ENCODE measurements at places on chromosomes 1 and 21.
A peak's percentile ranks its signal among the peaks of the same experiment; 100 is the strongest.

- DNase-seq = no peak
Measured at GRCh38 chr1:68327414-68327813, 95.1 kb upstream of the WLS start.

DNA sequence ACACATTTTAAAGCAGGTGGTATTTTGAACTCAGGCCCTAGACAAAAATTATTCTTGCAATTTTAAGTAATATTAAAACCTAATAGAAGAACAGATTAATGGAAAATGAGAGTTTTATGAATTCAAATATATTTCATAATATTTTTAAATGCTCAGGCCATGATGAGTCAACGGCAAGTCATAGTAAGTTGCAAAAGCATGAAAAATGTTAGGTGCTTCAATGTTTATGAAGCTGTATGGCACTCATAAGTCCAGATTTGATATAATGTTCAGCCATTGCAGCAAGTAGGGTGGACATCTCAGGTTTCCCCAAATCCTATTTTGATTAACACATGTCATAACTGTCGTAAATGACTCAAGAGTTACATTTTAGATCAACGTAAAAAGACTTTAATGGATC lies 112.6 kb downstream of the GRIK1 start:
- DNase-seq = no peak

DNA sequence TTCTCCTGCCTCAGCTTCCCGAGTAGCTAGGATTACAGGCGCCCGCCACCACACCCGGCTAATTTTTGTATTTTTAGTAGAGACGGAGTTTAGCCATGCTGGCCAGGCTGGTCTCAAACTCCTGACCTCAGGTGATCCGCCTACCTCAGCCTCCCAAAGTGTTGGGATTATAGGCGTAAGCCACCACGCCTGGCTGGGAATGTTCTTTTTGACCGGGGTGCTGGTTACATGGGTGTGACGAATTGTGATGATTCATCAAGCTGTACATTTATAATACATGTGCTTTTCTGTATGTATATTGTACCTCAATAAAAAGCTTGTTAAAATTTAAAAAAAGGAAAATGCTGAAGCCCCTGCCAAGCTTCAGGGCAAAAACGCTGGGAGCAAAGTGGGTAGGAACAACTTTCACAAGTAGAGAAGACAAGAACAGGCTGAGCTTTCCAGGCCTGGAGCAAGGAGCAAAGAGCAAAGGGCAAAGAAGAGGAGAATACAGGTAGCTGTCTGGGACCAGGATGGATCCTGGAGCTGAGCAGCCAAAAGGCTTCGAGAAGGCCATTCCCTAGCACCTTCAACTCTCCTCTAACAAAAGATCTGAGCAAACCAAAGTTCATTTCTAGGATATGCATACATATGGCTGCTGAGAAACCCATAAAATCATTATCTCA lies 20.5 kb upstream of the YRDC start:
- DNase-seq = no peak

- DNase-seq = no peak
Measured at GRCh38 chr21:45403133-45403824, 1.7 kb upstream of the COL18A1 start.

DNA sequence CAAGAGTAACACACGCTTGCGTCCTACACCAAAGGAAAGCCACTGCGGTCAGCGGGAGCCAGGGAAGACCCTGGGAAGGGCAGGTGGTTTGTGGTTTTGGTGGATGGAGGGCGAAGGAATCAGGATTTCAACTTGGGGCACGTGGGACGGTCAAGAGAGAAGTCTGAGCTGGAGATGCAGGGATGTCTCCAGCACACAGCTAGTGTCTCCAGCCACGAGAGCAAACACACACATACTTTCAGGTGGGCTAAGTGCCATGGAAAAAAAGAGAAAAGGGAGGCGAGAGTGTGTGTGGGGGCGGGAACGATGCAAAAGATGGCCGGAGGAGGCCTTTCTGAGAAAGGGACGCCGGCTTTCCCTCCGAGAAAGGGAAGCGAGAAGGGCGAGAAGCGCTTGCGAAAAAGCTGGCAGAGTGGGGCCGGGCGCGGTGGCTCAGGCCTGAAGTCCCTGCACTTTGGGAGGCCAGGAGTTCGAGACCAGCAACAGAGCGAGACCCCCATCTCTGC lies 1.4 kb upstream of the SRRM1 start:
- DNase-seq = peak; percentile 31

- no peak for DNase-seq
Measured at GRCh38 chr1:38827318-38827717, 32.3 kb downstream of the RRAGC start.

DNA sequence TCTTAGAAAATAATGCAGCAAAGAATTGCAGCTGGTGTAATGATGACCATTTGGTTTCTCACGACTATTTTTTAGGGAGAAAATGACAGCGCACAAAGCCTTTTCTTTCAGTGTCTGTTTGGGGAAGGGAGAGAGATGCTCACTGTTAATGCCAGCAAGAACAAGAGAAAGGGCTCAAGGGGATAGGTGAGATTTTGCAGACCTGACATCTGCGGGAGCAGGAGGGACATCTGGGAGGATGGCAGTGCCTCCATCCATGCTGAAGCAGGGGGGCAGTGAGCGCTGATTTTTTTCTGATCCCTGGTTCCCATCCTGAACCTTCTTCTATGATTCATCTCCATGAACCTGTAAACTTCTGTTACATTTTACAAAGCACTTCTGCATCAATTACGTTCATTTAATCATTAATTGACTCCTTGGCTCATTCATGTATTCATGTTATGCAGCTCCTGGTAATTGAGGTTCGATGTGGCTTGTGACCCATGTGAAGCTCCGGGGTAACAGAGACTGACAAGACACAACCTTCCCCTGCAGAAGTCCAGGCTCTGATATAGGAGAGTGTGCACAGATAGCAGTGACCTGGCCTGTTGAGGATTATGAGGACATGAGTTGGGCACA lies 595.3 kb downstream of the PTPRU start:
- DNase-seq = no peak

- no peak for DNase-seq
Measured at GRCh38 chr1:228452194-228453021, 34.8 kb upstream of the RNF187 start.

DNA sequence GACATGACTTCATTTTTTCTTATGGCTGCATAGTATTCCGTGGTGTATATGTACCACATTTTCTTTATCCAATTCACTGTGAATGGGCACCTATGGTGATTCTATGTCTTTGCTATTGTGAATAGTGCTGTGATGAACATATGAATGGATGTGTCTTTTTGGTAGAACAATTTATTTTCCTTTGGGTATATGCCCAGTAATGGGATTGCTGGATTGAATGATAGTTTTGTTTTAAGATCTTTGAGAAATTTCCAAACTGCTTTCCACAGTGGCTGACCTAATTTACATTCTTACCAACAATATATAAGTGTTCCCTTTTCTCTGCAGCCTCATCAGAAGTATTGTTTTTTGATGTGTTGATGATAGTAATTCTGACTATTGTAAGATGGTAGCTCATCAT lies 361.7 kb upstream of the SGIP1 start:
- DNase-seq = no peak

DNA sequence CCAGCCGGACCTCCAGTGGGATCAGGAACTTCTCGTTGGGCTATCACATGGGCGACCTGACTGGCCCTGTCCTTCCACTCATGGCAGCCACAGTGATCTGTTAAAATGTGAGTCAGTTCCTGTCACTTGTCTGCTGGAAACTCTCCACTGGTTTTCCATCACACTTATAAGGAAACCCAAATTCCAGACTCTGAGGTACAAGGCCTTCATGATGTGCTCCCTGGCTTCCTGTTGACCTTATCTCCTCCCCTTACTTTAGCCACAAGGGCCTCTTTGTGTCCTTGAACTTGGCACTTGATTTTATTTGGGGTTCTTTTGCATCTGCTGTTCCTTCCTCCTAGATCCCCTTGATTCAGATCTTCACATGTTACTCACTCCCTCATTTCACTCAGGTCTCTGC lies 96.8 kb downstream of the TENT5C start:
- no peak for DNase-seq

DNA sequence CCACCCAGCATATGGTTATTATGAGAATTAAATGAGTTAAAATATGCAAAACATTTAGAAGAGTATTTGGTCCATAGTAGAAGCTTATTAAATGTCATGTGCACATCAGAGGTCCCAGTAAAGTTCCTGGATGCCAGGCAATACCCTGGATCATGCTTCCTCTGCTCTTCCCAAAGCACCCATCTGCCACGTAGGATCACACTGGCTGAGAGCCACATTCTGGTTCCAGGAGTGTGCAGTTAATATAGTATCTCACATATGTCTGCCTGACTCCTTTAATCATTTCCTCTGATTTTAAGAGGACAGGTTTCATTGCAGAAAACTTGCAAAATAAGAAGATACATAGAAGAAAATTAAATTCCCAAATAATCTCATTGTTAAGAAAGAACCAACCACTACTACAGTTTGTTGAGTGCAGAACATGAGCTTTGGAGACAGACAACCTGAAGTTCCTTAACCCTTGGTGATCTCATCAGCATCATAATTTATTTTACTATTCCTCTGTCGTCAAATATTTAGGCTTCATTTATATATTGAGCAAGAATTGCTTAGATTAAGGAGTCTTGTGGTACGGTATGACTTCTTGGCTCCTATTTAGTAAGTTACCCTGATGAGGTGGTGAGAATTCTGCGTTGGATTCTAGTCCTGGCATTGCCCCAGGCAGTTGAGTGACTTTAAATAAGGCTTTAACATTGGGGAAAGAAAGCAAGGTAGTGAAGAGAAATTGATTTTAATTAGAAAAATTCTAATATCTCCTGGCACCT lies 12.3 kb downstream of the SGIP1 start:
- no peak for DNase-seq

GRCh38 chr1:214920337-214920736 lies 162.2 kb upstream of the KCNK2 start:
- no peak for DNase-seq

- DNase-seq = no peak
Measured at GRCh38 chr1:6970221-6970620, 185.0 kb downstream of the CAMTA1 start.

DNA sequence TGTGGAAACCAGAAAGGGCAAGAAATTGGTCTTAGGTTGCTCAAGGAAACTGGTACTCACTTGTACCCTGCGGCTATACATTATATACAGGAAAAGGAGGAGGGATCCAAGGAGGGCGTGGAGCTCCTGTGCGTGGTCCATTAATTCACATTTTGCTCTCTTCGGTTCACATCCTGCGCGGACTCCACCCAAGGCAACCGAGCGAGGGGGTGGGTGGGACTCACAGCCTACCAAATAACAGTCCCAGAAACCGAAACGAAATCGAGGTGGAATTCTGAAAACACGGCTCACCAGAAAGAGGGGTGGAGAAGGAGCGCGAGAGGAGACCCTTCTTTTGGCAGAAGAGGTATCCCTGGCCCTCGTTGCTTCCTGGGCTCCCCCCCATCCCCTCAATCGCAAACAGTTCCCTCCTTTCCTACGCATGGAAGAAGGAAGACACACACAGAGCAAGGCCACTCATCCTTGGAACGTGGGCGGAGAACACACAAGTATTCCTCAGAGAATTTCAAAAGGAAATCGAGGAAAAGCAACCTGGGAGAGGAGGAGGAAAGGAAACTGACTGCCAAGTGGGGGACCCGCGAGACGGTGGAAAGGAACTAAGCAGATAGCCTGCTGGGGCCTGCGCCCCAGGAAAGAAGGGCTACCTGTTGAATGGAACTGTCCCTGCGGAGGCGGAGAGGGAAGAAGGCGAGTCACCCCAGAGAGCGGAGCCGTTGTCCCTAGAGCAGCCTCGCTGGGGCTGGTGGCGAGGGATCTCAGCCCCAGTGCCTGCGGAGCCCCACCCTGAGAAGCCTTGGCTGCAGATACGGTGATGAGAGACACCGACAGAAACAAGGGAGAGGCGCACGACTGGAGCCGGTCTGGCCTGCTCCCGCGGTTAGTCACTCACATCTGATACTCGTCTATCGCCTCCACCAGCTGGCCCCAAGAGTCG lies 705 bp downstream of the AIDA start:
- DNase-seq = peak; percentile 72

GRCh38 chr1:99820546-99820945 lies 29.6 kb upstream of the AGL start:
- no peak for DNase-seq

DNA sequence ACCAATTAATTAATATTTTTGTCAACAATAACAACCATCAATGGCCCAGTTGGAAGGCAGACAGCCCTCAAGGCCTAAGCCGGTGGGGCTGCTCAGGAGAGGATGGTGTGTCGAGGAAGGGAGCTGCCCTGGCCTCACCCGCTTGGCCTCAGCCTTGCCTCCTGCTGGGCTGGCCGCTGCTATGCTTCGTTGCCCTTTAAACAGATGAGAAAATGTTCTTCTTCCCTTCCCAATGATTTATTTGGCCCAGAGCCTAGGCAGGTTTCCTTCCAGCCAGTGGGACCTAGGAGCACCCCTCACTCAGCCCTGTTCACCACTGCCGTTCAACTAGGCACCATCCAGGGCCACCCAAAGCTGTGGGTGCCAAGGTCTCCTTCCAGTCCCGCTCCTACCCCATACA lies 3.1 kb upstream of the ADGRB2 start:
- no peak for DNase-seq

GRCh38 chr1:66078412-66078811 lies 285.7 kb downstream of the PDE4B start:
- DNase-seq = no peak

GRCh38 chr1:93615582-93616150 lies 66.0 kb downstream of the BCAR3 start:
- DNase-seq = peak; percentile 73

GRCh38 chr1:244271691-244272308 lies 179.9 kb downstream of the ADSS2 start:
- DNase-seq = no peak

- peak; percentile 55 for DNase-seq
Measured at GRCh38 chr21:26148071-26148839, 22.3 kb downstream of the APP start.

DNA sequence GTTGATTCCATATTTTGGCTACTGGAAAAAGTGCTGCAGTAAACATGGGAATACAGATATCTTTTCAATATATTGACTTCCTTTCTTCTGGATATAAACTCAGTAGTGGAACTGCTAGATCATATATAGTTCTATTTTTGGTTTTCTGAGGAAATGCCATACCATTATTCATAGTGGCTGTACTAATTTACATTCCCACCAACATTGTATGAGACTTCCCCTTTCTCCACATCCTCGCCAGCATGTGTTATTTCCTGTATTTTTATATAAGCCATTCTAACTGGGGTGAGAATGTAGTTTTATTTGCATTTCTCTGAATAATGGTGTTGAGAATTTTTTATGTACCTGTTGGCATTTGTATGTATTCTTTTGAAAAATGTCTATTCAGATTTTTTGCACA lies 385.2 kb downstream of the NUF2 start:
- DNase-seq = no peak

DNA sequence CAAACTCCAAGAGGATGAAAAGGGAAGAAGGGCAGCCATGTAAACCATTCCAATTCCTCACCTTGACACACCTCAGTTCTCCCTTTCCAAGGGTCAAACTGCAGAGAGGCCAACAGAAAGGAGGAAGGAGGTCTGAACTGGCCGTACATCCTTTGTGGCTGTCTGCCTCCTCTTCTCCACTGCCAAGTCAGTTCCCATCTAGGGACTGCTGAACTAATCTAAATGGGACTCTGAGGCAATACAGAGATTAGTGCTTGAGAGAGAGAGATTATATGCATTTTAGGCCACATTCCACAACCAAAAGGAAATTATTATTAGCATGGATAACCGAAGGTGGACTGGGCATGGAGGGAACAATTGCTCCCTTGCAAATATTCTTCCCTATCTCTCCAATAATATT lies 2.7 kb downstream of the ARHGEF11 start:
- no peak for DNase-seq

Measured in hepatic stellate cell (primary cell).